Femur (tissue), 1 donor: ENCODE measurements at places on chromosomes 12 and 14.
A peak's percentile ranks its signal among the peaks of the same experiment; 100 is the strongest.

GRCh38 chr14:99323603-99324185, 51.7 kb upstream of the BCL11B start:
- DNase-seq = no peak

GRCh38 chr12:122918827-122919226, 22.9 kb upstream of the VPS37B start:
- DNase-seq = no peak

- DNase-seq = no peak
Measured at GRCh38 chr14:36214476-36215216, 38.1 kb upstream of the PTCSC3 start.

DNA sequence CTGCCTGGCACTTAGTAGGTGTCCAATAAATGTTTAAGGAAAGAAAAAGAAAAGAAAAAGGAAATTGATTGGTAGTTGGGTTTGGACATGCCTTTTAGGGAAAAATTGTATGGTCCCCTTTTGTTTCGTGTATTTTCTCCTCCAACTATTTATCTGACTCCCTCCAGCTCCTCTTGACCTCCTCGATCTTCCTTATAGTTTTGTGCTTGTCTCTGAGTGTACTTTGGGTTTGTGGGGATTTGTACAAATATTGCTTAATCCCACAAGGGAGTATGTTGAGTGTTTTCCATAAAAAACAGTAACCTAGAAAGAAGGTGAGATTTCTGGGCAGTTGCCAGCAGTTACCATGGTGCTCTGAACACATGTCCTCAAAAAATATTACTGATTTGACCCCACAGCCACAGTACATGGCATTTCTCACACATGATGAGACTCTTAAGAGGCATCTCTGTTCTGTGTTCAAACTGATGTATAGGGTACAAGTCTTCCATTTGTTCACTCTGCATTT, 15.7 kb downstream of the PLEKHG7 start:
- DNase-seq = no peak

DNA sequence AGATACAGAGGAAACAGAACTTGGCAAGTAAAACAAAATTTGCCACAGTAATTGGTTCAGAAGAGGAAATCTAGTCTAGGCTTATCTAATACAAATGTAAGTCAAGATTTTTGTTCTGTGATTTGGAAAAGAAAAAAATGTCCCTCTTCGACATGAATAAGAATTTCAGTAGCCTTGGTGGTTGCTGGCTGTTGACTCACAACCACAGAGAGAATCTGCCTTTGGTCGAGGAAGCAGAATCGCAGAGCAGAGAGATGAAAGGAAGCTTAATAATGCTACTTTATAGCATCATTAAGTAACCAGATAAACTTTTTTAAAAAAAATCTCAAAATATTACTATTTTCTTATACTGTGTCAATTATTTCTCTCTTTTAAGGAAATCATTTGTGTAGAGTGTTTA, 1096.6 kb downstream of the FLRT2 start:
- DNase-seq = no peak

GRCh38 chr12:116808113-116809105, 70.3 kb downstream of the RNFT2 start:
- DNase-seq = no peak

DNA sequence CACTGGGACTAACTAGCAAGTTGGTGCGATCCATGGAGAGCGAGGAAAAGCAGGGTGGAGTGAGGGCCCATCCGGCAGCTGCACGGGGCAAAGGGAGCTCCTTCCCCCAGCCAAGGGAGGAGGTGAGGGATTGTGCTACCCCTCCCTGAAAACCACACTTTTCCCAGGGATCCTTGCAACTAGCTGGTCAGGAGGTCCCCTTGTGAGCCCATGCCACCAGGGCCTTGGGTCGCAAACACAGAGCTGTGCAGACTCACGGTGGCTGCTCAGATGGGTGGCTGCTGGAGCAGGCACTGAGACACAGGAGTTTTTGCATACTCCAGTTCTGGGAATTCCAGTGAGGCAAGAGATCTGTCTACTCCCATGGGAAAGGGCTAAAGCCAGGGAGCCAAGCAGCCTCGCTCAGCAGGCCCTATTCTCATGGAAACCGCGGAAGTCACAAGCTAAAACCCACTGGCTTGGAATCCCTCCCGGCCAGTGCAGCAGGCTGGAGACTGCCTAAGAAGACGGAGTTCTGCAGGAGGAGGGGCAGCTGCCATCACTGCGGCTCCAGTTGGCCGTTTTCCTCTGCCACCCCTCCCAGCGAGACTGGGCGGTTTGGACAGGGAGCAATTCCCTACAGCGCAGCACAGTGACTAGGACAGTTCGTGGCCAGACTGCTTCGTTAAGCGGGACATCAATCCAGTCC, 10.9 kb upstream of the ZNF705A start:
- DNase-seq = peak; percentile 86

- no peak for DNase-seq
Measured at GRCh38 chr12:100576331-100577036, 3.0 kb downstream of the GAS2L3 start.

- no peak for DNase-seq
Measured at GRCh38 chr14:56061051-56061450, 57.2 kb upstream of the PELI2 start.

GRCh38 chr12:110537605-110538409, 35.7 kb downstream of the RAD9B start:
- DNase-seq = peak; percentile 31

- no peak for DNase-seq
Measured at GRCh38 chr12:69466867-69467266, 3.3 kb upstream of the FRS2 start.

GRCh38 chr12:20364501-20364900, 3.8 kb upstream of the PDE3A start:
- no peak for DNase-seq

DNA sequence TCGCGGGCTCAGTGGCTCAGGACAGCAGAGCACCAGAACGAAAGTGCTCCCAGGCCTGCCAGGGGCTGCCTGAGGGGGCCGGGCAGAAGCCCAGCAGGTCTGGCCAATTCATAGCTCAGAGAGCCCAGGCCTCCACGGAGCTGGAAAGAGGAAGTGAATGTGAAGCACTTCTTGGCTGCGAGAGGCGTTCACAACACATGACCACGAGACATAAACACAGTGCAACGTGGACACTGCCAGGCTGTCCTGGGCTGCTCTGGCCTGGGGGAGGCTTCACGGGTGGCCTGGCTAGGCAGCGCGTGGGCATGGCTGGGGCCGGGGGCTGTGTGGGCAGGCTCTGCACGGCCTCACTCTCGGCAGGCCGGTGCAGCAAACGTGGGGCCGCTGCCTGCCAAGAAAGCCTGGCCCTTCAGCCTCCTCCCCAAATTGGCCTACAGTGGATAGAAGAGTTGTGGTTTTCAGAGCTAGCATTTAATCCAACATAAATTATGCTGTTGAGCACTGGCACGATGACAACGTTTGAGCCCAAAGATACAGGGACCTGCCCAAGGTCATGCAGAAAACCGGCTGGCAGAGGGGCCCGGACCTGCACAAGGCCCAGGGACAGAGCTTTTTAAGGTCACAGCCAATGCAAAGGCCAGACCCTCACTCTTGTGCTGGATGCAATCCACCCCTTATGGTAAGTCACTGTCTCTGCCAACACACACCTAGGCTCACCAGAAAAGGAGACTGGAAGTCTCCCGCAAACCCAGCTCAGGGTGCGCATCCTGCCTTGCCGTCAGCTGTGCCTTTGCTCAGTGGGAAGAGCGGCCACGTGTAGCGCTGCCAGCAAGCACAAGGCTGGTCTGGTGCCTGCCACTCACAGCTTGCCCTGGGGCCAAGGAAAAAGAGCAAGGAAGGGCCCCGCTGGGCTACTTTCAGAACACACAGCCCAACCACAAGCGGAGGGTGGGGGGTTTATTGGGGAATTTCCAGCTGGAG, 8.6 kb downstream of the SLC25A29 start:
- peak; percentile 89 for DNase-seq

DNA sequence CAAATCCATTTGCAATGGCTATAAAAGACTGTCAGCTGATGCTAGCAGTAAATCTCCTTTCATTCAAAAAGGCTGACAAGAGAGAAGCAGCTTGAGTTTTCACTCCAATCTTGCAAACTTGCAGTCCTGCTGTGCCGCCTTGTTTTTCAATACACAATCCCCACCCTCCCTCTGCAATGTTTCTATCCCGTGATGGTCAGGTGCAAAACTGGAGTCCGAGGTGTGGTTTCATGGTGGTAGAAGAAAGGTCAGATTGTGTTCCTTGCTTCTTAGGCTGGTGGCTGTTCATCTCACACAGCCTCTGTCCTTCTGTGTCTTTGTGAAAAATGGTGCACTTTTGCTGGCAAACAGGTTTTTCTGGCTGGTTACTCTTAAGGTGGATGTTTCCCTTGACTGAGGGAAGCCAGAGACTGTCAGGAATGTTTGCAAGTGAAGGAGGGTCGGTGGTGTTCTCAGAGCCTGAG, 27.7 kb upstream of the TBX3 start:
- no peak for DNase-seq

GRCh38 chr12:104602896-104603295, 146.1 kb downstream of the CHST11 start:
- DNase-seq = no peak

GRCh38 chr14:89401241-89401640, 15.8 kb downstream of the FOXN3 start:
- DNase-seq = no peak

DNA sequence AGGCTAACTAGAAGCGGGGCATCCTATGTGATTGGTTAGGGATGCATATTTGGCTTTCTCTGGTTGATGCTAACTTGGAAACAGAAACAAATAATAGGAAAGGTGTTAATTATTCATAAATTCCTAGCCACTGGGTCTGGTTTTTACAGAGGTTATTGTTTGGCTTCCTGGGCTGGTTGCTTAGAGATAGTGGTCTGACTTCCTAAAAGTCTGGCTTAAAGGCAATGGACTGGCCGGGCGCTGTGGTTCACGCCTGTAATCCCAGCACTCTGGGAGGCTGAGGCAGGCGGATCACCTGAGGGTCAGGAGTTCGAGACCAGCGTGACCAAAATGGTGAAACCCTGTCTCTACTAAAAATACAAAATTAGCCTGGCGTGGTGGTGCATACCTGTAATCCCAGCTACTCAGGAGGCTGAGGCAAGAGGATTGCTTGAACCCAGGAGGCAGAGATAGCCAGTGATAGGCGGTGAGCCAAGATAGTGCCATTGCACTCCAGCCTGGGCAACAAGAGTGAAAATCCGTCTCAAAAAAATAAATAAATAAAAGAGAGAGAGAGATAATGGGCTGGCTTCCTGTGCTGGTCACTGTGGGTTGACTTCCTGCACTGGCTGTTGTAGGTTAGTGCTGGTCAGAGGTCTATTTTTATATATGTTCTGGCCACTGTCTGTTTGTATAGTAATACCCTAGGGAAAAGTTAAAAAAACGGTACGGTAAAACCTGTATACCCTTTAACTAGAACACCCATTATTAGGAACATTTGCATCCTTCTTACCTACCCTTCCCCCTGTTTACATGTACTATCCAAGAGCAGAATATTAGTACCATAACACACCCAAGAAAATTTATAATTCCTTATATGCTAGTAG, 24.1 kb downstream of the OR6S1 start:
- no peak for DNase-seq

GRCh38 chr12:15691388-15691787, 97.8 kb downstream of the EPS8 start:
- no peak for DNase-seq

GRCh38 chr14:42950363-42950762, 1343.7 kb downstream of the LRFN5 start:
- no peak for DNase-seq
